ENCODE measurements at places on chromosomes 6 and 20.

- DNase-seq, result no peak
Measured at GRCh38 chr6:33822575-33823395, 19.0 kb upstream of the MLN start.

- no peak for DNase-seq
Measured at GRCh38 chr6:146914489-146915483, 289.4 kb upstream of the STXBP5 start.

- DNase-seq, result no peak
Measured at GRCh38 chr6:112058243-112059032, 4.5 kb downstream of the CCN6 start.

DNA sequence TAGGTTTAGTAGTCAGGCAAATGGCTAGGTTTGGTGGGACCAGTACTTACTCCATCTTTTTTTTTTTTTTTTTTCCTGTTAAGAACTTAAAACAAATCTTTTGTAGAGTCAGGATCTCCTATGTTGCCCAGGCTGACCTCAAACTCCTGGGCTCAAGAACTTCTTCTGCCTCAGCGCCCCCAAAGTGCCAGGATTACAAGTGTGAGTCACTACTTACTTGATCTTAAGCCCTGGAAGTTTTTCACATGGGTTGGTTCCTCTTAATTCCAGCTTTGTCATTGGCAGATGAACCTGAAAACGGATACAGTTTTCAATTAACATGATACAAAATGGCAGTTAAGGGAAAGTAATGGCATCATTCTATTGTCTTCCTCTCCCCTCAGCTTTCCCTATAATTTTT is 179.4 kb upstream of the JAG1 start:
- DNase-seq, result no peak

- DNase-seq, result no peak
Measured at GRCh38 chr20:38106461-38106860, 58.6 kb downstream of the TGM2 start.

GRCh38 chr6:20334334-20334733 is 67.3 kb upstream of the E2F3 start:
- DNase-seq, result no peak

DNA sequence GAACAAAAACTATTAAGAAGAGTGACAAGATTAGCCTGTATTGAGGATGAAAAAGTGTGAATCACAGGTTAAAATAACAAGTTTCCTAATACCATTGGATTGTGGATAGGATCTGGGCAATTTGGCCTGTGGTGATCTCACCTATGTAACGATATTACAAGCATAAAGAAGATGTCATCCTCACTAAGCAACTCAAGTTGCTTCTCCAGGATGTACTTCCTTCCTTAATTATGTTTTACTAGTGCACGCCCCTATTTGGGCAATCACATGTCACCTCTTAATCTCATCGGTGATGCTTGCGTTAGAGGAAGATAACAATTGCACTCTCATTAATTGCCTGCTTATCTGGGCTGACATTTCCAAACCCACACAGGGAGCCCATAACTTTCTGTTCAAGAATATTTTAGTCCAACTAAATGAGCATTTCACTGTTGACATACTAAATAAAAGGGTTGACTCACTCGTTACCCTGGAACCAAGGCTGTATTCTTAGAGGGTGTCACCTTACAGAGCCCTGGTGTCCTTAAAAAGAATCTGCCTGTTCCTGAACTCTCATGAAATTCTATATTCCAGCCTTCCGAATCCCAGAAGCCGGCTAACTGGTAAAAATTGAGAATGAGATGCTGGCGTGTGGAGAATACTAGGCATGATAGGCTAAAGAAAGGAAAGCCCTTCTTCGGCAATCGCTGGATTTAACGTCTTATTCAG is 88.2 kb upstream of the ATXN1 start:
- DNase-seq, result no peak

- no peak for DNase-seq
Measured at GRCh38 chr6:85456782-85457181, 6.9 kb downstream of the NT5E start.

DNA sequence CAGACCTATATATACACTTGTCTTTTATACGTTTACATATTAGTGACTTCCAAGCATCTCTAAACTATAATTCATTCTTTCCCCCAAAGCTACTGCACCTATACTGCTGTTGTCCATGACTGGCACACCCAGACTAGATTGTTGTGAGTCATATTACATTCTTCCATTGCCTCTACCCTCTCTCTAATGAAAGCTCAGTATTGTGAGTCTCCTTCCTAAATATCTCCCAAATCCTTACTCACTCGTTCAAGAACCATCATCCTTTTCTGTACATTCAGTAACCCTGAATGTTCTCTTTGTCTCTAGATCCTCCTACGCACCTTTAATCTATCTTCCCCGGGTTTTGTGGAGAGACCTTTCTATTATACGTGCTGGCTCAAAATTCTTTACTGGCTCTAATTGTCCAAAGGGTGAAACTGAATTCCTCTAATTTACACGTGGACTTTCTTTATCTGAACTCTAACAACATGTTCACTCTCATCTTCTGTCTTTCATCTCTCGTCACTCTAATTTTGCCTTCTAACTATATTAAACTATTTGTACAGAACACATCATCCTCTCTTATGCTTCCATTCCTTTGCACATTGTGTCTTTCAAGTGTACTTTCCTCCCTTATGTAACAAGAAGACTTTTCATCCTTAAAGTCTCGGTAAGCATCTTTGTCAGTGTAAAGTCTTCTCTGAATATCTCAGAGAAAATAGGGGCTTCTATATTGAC is 109.3 kb downstream of the IBTK start:
- DNase-seq, result no peak

DNA sequence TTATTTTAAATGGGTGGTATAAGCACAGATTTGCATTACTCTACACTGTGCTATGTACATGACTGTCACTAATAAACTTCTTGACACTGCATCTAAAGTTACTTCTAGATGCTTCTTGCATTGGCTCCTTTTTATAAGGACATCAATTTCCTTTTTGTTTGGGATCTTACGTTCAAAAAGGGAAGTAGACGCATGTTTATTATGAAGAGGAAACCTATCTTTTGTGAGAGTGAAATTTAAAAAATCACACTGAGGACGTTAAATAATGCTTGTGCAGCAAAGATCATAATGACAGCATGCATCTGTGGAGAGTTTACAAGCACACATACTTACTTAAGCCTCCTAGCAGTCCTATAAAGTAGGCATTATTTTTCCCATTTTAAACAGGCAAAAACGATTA is 479.5 kb downstream of the CD83 start:
- no peak for DNase-seq

- no peak for DNase-seq
Measured at GRCh38 chr6:3355011-3355357, 96.2 kb downstream of the PSMG4 start.

DNA sequence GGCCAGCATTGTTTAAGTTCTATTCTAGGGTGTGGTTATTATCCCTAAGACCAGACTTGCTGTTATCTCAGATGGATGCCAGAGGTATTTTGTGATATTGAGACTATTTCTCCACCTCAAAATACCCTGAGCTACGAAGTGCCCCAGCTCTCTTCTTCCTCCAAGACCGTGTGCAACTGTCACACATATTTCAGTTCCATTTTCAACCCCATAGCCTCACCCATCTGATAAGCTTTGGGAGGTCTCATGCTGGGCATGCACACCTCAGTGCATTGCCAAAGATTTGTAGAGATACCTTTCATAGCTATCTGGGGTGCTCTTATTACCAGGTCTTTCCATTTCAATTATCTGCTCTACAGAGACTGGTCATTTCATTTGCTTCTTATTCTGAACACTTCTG is 815.8 kb upstream of the EYS start:
- no peak for DNase-seq

GRCh38 chr6:111922454-111923297 is 49.4 kb upstream of the FYN start:
- DNase-seq, result no peak

DNA sequence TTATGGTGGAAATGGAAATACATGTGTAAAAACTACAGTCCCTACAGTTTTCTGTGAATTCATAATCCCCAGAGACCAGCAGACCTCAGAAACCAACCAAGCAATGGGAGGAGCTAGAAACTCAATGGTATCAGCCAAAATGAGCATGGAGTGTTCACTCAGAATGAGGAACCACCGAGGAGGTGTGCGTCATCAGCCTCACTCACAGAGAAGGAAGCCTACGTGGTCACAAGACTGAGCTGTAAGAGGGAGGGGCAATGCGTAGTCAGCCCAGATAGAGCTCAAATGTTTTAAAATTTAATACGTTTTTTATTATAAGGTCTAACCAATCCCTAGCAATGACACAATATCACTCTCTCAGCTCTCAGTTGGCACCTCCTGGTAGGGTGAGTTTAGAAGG is 17.4 kb downstream of the MYLK4 start:
- DNase-seq, result no peak

DNA sequence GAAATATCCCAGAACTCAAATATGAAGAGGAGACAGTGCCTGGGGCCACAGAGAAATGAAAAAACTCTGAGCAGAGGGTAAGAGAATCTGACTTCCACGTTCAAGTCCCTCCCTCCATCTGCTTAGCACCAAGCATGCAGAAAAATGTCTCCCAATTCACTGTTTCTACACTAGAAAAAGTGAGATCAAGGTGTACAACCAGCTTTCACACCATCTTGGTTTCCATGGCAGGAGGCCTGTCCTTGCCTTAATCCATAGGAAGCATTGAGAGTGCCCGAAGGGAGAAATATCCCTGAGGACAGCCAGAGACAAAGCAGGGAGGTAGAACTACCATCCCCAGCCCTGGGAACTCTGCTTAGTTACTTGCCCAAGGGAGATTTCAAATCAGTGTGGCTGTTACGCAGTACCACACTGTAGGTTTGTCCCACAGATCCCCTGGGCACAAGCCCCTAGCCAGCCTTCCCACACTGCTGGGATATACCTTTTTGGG is 82.9 kb downstream of the SCML4 start:
- DNase-seq, result no peak

DNA sequence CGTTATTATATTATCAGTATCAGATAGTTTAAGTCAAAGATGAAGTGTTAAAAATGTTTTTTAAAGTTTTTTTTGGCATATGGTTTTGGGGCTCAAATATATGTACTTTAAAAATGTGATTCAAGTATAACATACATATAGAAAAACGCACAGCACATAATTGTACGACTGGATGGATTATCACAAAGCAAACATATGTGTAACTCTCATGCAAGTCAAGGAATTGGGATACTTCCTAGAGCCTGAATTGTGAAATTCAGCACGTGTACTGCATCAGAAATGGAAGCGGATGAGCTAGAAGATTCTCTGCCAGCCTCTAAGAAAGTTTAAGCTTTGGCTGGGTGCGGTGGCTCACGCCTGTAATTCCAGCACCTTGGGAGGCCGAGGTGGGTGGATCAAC is 340.9 kb downstream of the PRL start:
- no peak for DNase-seq

DNA sequence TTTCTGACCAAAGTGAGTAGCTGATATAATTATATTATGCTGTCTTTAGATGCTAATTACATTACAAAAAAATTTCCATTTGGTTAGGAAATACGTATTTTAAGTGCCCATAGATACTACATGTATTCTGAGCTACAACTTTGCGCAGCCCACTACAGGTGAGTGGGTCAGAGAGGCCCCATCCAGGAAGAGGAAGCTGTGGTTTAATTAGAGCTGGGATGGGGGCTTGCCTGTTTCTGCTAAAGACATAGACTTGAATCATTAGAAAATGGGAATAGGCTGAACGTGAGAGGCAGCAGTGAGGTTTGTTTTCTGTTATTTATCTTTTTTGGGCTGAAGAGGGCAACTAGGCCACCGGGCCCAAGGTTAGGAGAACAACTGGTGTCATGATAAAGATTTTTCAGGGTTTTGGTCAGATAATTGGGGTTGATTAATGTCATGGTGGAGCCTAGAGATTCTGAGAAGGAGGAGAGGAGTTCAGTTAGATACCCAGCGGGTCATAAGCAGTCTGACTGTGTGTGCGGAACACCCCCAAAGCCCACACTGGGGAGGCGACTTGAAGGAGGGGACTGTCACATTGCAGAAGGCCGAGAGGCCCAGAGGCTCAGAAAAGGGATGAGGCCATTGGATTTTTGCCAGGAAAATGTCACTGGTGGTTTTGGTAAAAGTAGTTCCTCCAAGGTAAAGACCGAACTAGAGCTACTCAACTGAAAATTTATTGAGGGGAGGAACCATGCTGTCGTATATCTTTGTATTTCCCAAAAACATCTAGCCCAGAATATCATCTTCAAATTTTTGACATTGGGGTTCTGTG is 14.5 kb upstream of the IRF4 start:
- no peak for DNase-seq

GRCh38 chr6:138115877-138116660 is 8.8 kb upstream of the PERP start:
- DNase-seq, result peak; percentile 13

GRCh38 chr6:106085984-106086813 is at the start of gene PRDM1:
TSS of gene PRDM1 (plus strand) at chr6:106086336. CDS start at chr6:106086554, 218 bp downstream.
- DNase-seq, result peak; percentile 51

DNA sequence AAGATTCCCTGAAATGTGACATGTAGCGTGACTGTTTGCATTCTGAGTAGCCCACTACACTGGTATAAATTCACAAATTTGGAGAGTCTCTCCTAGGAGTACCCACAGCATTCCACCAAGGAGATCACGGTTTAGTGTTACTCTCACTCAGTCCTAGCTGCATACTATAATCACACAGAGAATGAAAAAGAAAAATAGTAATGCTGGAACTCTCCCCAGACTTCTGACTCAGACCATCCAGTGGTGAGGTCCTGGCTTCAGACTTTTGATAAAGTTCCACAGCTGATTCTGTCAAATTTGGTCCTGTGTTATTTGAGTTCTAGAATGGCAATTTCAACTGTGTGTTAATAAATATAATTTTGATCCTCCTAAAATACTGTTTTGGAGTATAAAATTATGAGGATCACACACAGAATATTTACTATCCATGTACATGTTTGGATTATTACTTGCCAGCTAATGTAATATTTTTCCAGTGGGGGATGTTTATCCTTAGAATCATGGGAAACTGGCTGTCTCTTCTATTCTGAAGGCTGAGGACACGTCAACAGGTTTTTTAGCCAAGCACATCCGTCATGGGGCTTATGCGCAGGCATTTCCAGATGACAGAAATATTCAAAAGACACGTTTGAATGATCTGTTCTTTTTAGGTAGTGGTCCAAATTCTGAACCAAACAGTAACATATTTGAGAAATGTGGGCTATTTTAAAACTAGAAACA is 5.1 kb upstream of the KIAA0408 start:
- no peak for DNase-seq

GRCh38 chr6:113782636-113783035 is 74.5 kb upstream of the MARCKS start:
- DNase-seq, result no peak

DNA sequence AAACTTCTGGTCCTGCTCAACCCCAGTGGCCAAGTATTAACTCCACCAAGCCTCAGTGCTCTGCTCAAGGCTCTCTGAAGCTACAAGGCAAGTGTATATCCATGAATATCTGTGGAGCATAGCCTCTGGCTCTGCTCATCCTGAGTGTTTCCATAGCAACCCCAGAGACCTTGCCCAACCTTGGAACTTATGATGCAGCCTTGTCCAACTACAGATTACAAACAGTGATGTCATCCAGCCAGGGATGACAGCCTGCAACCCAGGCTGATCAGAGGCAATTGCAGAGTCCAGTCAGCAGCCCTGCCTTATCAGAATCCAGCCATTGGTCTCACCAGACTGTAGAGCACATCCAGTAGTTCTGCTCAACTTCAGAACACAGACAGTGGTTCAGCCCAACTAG is 65.5 kb upstream of the SPACA1 start:
- DNase-seq, result no peak

- no peak for DNase-seq
Measured at GRCh38 chr6:166761801-166762200, 134.8 kb upstream of the RPS6KA2 start.

- no peak for DNase-seq
Measured at GRCh38 chr6:158568549-158568948, 8.7 kb downstream of the TMEM181 start.

All from stimulated activated CD4-positive, alpha-beta T cell treated with anti-CD3 and anti-CD28 coated beads, TNF-alpha, amount 100 ng/mL, for 24 hours (primary cell).